ENCODE measurements at places on chromosomes 7 and 10.

DNA sequence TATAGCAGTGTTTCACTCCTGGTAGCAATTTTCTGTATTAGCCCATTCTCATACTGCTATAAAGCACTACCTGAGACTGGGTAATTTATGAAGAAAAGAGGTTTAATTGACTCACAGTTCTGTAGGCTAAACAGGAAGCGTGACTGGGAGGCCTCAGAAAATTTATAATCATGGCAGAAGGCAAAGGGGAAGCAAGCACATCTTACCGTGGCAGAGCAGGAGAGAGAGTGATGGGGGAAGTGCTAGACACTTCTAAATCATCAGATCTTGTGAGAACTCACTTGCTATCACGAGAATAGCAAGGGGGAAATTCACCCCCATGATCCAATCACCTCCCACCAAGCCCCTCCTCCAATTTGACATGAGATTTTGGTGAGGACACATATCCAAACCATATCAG, 131.6 kb upstream of the EFCAB10 start:
- no peak for DNase-seq

DNA sequence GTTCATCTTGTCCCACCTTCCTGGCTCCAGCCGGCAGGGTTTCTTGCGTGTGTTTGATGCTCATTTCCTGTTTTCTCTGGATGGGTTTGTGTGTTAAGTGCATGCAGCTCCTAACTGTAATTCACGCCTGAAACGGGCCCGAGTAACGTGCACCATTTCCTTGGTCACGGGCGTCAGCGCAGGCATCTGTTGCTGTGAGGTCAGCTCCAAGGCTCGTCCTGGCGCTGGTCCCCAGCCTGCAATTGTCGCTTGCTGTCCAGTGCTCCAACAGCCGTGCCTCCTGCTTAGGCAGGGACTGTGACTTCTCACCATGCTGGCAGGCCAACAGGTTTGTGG, 201.1 kb downstream of the GLRX3 start:
- no peak for DNase-seq

- no peak for DNase-seq
These were observed 99.0 kb downstream of the RNF32 start for GRCh38 chr7:156739596-156739995.

GRCh38 chr7:149569726-149570422, 72.3 kb upstream of the ZNF746 start:
- no peak for DNase-seq

DNA sequence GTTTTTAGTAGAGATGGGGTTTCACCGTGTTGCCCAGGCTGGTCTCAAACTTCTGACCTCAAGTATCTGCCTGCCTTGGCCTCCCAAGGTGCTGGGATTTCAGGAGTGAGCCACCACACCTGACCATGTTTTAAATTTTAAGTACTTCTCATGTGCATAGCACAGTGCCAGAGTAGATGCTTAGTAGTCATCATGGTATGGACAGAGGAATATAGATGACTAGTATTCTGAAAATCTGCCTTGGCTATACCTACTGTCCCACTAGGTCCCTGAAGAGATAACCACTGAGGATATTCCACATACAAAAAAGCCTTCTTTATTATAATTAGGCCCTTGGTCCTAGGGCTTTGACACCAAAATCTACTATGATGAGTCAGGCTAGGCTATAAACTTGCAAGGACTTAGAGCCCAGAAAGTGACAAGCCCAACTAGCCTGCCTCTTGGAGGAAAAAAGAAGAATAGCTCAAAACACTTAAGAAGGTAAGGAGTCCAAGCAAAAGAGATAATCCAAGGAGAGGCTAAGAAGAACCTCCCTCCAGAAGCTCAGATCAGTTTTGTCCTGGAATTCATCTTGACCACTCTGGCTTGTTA, 34.0 kb downstream of the LUC7L2 start:
- no peak for DNase-seq

DNA sequence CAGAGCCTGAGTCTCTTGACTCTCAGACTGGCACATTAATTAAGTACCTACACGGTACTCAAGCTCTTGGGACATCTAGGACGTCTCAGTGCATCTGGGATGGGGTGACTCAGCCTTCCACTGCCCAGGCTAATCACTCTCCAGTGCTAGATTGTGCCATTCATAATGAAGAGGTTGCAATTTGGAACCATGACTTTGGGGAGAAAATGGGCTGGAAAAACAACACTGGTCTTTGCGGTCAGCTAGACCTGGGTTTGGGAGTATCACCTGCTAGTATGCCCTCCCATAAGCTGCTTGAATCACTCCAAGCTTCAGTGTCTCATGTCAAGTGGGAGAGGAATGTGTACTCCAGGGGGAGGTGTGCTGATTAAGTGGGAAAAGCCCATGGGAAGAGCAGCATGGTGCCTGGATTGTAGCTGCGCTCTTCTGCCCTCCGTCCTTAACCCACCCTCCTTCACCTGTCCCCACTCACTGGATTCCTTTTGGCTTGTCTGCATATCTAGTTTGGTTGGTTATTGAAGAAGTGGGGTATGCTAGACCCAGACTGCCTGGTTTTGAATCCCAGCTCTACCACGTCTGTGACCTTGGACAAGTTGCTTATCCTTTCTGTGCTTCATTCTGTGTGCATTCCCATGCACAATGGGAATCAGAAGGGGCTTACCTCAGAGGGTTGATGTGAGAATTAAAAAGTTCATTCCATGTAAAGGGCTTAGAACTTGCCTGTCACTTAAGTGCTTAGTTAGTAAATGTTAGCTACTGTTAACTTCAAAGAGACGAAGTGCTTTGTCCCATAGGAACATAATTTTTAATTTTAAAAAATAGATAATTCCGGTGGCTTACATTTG, 3.8 kb downstream of the NFE2L3 start:
- no peak for DNase-seq

Measured in aorta (tissue), 5 donors.